Stomach (tissue), 19 donors: ENCODE measurements at places on chromosomes 4 and X.

DNA sequence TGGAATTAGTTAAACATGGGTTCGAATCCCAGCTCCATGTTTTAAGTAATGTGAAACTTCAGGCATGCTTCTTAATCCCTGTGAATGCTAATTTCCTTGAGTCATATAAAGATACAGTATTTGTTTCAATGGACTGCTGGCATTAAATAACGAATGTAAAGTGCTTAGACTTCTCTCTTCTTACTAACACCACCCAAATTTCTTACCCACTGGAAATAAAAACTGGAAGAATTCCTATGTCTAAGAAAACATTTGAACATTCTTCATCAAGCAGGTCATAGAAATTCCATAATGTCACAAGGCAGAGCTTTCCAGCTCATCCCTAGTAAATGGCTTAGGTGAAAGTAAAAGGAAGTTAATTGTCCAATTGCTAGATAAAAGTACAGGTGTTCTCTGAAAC lies 172.5 kb downstream of the ANK2 start:
- H3K4me3 ChIP-seq: no peak overlapping the region
- no peak overlapping the region for H3K27ac ChIP-seq
- H3K27me3 ChIP-seq: no peaks in the 10 kb centered on the region
- H3K36me3 ChIP-seq: no peaks in the 10 kb centered on the region
- H3K4me1 ChIP-seq: no peaks in the 10 kb centered on the region

DNA sequence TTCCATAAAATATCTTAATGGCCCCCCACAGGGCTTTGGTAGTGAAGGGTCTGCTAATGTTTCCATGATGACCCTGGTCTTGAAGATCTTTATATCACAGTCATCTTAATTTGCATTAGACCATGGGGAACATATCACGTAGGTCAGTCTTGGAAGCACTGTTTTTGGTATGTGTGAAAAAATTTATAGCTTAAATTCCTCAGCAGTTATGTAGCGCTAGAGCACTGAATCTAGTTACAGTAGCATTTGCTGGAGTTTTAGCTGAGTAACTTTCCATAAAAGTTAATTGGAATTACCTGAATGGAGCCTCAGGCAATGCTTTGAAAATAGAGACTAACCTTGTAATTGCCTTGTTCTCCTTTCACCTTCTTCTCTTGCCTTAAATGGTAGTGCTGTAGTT lies 648.8 kb downstream of the IQCM start:
- no peaks in the 10 kb centered on the region for H3K4me1 ChIP-seq
- H3K36me3 ChIP-seq: no peaks in the 10 kb centered on the region
- no peak overlapping the region for H3K27ac ChIP-seq
- no peak for DNase-seq

- no peak overlapping the region for H3K4me3 ChIP-seq
- H3K27ac ChIP-seq: no peak overlapping the region
- H3K36me3 ChIP-seq: no peaks in the 10 kb centered on the region
- DNase-seq: no peak
Measured at GRCh38 chr4:74527049-74527448, 82.1 kb downstream of the AREG start.

- H3K4me3 ChIP-seq: no peak overlapping the region
- H3K27ac ChIP-seq: no peak overlapping the region
- H3K36me3 ChIP-seq: no peaks in the 10 kb centered on the region
- no peaks in the 10 kb centered on the region for H3K27me3 ChIP-seq
- no peaks in the 10 kb centered on the region for H3K4me1 ChIP-seq
Measured at GRCh38 chr4:100547541-100548199, 29.8 kb upstream of the EMCN start.
